ENCODE measurements at places on chromosomes 2 and 18.
A peak's percentile ranks its signal among the peaks of the same experiment; 100 is the strongest.

DNA sequence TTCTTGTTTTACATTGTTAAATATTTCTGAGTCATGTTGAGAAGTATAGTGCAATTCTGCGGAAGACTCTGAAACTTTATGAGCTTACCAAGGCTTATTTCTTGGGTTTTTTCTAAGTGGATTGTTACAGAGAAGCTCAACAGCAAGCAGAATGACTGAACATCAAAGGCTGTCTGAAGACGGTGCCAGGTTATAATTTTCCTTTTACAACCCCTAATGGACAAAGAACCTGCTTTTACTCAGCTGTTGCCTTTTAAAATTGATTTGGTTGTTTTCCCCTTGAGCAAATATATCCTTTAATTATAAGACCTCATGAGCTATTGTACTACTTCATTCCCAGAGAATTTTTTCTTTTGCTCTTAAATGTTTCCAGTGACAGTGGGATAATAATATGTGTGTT lies 41.6 kb downstream of the LAMA3 start:
- DNase-seq: no peak

GRCh38 chr18:69968039-69968438 lies 20.4 kb upstream of the CD226 start:
- DNase-seq: no peak

DNA sequence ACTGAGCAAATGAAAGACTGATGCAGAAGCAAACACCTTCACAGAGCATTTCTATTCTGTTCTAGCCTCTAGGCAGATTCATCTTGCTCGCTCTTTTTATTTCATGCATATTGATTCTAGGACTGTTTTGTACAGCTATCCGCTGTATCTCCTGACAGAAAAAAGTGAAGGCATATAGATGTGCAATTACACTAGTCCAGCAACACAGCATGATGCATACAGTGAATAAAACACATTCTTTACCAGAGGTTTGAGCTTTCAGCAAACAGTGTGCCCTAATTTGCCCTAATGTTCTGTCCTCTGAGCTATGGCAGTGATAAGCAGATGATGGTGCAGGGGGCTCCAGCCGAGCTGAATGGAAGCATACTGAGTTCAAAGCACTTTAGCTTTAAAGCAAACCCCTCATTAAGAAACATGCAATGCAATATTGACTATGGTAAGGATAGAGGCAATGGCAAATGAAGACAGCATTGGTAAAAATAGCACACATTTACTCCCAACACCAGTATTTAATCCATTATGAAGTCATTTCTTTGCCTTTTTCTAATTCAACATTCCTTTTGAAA lies 141.2 kb upstream of the RGPD4 start:
- DNase-seq: no peak

- peak; percentile 76 for DNase-seq
These were observed 17.8 kb downstream of the SMAD7 start for GRCh38 chr18:48932822-48933510.

DNA sequence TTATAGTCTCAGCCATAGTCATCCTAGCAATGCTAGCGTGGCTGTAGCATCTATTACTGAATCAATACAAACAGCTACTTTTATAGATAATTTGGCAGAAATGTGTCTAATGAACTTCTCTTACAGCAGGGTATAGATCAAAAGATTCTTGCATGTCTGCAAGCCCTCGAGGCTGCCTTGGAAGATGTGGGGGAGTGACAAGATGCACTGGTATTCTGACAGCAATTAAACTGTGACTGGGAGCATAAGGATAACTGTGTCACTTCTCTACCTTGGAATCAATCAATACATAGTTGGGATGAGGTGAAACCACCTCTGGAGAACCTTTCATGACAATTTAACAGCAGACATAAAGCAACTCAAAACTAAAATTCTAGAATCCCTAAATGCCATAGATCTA lies 59.3 kb upstream of the MYO3B start:
- DNase-seq: no peak

- no peak for DNase-seq
These were observed 721 bp downstream of the ADAM17 start for GRCh38 chr2:9554921-9555296.

- DNase-seq: no peak
These were observed 92.2 kb upstream of the SETBP1 start for GRCh38 chr18:44588508-44588907.

DNA sequence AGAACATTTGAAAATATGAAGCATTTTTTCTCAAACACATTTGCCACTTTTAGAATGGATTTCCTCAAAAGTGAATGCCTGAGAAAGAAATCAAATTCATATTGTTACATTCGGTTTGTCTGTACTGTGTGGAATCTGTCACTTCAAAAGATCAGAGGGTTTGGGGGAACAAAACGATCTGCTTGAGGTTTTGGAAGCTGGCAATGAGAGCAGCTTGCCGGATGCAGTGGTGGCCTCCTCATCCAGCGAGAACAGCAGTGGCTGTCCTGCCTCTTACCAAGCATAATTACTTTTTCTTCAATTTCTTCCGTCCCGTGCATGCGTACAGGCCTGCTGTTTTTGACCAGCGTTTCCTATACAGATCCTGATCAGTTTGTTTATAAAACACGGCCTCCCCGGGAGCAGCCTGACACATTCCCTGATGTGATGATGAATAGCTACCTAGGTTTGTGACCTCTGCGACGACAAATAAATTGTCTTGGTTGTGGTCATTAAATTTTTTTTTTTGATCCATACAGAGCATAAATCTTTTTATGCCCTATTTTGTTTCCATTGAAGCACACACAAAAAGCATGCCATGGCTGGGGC lies 45.2 kb downstream of the ITGA6 start:
- DNase-seq: no peak

GRCh38 chr18:24019641-24020331 lies 5.2 kb downstream of the TTC39C start:
- DNase-seq: no peak

DNA sequence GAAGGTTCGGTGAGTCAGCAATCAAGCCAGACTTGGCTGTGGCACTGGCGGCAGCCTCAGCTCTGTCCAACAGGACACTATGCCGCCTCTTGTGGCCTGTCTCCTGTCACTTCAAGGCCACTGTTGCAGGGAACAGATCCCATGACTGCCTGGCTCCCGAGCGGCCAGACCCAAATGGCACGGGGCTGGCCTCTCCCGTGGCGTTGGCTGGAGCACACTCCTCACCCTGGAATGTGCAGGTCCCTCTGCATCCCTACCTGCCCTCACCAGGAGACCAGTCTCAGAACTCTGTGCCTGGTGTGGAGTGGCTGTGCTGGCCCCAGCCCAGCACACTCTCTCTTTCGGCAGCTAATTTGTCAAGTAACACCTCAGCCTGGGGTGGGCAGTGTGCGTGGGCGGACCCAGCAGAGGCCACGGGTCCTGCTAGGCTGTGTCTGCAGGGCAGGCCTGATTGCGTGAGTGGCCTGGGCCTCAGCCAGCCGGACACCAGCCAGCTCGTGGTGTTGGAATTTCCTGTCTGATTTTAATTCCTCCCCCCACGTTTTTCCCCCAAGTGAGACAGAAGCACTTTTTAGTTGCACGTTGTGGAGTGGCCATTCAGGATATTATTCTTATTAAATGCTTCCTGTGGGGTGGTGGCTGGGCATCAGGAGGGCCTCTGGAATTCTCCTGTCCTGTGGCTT lies 179.3 kb downstream of the GLI2 start:
- peak; percentile 97 for DNase-seq

DNA sequence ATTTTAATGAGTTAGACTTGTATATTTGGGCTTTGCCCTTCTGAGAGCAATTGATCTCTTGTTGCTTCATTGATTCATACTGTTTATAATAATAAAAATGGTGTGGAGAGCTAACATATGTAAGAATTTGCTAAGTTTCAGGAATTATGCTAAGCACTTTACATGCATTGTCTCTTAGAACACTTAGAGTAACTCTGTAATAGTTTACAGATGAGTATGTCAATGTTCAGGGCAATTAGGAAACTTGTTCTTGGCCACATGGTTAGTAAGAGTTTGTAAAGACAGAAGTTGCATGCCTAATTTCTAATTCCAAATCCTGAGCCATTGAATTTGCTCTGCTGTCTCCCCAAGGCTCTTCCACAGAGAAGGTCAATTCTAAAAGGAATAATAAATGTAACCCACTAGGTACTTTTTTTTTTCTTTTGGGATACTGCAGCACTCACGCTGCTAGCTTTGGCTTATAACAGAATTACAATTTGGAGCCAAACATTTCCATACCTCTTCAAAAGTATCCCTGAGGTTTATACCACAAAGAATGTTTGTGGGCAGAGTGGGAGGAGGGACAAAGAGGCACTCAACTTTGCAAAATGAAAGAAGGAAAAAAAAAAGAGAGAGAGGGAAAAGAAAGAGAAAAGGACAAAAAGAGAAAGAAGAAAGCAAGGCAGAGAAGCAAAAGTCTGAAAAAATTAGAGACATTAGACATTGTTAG lies 232.4 kb downstream of the CALCRL start:
- no peak for DNase-seq

DNA sequence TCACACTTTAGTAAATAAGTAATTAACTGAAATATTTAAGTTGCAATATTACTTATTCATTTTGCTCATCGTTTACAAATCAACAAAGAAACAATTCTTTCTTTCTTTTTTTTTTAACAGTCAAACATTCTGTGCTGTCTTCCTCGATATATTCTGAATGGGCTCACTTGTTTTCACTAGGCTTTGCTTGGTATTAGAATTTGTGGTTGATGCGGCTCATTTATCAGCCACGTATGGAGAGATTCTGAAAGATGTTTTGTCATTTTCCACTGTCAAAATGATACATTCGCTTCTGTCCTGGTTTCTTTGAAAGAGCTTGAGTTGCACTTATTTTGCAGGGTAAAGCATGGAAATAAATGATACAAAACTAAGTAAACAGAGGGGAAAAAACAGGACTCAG lies 323.7 kb downstream of the LRRTM1 start:
- DNase-seq: no peak

DNA sequence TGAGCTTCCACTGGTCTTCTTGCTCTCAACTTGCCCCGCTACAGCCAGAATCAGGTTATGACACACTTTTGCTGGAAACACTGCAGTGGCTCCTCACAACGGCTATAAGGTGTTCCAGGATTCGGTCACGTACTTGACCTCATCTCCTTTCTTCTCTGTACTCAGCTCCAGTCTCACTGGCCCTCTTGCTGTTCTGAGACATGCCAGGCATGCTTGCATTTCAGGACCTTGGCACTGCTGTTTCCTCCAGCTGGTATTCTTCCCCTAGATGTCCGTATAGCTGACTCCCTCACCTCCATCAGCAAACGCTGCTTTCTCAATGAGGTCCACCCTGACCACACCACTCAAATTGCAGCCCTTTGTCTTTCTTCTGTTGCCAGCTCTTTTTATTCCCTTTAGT lies 31.9 kb upstream of the C1GALT1C1L start:
- DNase-seq: no peak

DNA sequence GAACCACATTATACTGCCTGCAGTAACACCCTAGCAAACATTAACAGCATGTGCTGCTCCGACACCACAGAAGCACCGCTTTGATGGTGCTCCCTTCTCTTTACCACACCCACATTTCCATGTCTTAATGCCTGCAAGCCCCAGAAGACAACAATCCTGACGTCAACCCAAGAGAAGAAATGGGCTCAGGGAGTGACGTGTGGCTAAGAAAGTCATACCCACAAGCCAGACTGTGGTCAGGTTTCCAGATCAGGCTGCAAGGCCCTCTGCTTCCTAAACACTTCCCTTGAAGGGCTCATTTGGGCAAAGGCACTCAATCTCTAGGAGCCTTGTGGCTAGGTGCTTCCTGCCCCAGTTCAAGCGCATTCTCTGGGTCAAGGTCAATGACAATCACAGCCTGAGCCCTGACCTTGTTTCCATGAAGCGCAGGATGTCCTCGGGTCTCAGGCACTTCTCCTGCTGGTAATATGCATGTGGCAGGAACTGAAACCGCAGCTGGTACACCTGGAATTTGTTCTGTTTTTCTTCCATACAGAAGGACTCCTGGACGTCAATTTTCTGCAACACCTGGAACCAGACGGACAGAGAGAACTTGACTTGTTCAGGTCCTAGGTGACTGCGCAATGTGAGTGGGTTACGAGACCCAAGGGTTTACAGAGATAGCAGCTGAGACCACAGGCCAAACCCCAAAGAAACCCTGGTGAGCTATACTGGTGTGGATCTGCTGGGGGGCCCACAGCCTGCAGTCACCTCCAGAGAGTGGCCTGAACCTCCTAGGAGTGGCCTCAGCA lies 67.2 kb downstream of the POLR1A start:
- peak; percentile 47 for DNase-seq

DNA sequence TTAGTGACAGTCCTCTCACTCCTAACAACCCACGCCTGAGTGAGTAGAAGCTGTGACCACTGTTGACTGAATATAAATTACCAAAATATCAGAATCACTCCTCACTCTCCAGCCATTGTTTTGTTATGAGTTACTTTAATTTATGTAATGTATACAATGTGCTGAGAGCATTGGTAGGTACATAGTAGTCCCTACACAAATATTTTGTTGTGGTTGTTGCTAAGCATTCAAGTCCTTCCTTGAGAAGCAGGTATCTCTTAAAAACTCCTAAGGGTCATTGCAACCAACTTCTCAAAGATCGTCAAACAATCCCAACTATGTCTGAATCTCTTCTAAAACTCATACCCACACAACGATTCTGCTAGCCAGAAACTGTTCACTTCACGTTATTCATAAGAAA lies 476.8 kb upstream of the TNP1 start:
- DNase-seq: no peak

- DNase-seq: no peak
These were observed 60.4 kb upstream of the SEC11C start for GRCh38 chr18:59079264-59079663.

- DNase-seq: no peak
These were observed 10.8 kb downstream of the NCKAP1 start for GRCh38 chr2:183027443-183027842.

DNA sequence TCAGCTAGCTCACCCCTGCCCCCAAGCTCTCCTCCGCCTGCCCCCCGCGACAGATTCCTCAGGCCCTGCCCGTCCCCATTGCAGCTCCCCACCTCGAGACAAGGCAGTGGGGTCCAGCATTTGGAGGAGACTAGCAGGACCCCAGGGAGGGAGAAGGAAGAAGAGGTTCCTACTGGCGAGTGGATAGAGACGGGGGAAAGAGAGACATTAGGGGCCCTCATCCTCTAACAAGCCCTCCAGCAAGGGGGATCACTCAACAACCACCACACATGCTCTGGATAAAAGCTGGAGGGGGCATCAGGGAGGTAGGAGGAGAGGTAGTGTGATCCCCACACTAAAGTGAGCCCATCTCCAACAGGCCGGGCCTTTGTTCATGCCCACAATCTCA lies 8.9 kb upstream of the TNS1 start:
- DNase-seq: no peak

GRCh38 chr2:229066121-229066715 lies 204.9 kb downstream of the PID1 start:
- no peak for DNase-seq

Data from aorta (tissue), 5 donors.